ENCODE measurements at places on chromosomes 1 and 21. TPM values are rescaled to one million over a fixed set of nuclear protein-coding genes. Genes with fewer than 3 reads are reported as not detected.

DNA sequence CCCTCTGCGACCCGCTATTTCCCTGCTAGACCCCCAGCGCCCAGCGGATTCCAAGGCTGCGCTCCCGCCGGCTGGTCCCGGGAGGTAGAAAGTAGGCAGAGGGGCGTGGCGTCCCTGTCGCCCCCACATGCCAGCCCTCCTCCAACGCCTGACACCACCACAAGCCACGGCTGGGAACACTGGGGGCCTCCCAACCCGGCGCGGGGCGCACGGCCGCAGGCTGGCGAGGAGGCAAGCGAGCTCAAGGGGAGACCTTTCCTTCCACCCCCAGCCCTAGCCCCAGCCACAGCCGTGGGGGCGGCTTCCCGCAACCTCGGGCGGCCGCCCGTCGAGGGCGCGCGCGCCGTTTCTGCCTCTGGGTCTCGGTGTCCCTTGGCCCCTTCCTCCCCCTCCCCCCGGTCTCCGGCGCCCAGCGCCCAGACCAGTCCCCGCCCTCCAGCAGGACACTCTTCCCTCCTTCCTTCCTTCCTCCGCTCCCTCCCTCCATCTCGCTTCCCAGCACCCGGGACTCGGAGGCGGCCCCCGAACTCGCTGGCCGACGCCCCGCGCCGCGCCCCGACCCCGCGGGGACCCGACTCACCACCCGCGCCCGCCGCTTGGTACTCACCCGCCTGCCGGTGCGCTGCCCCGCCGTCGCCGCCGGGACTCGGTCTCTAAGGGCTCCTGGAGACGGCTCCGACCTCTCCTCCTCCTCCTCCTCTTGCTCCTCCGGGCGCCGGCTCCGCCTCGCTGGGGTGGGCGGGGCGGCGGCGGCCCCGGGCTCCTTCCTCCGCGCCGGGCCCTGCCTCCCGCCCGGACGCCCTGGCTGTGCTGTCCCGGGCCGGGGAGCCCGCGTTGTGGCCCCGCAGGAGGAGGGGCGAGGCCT, at the start of gene GNG12:
TSS of gene GNG12 (minus strand) at position 731 of the 865 bp plus-strand sequence. CDS start 125,781 bp downstream, outside the sequence.
- no peaks in the 10 kb centered on the region for H3K36me3 ChIP-seq
- H3K27me3 ChIP-seq = peaks cover 11% of the 10 kb centered on the region
- peak within 1 kb of the TSS; percentile 73 for H3K27ac ChIP-seq
- peaks cover 47% of the 10 kb centered on the region for H3K4me1 ChIP-seq
- H3K4me3 ChIP-seq = peak within 1 kb of the TSS; percentile 66

The OLFML3 gene
- total RNA-seq = 8.7 TPM

GRCh38 chr1:48006264-48006663, 9.1 kb upstream of the TRABD2B start:
- H3K4me3 ChIP-seq = no peak overlapping the region
- no peaks in the 10 kb centered on the region for H3K27me3 ChIP-seq
- H3K4me1 ChIP-seq = no peaks in the 10 kb centered on the region

GRCh38 chr1:88923224-88923623, 31.9 kb upstream of the GTF2B start:
- no peak for DNase-seq
- no peak overlapping the region for H3K4me3 ChIP-seq
- H3K4me1 ChIP-seq = no peaks in the 10 kb centered on the region

GRCh38 chr1:223621312-223621734, 44.2 kb downstream of the CAPN8 start:
- no peak for DNase-seq
- H3K4me3 ChIP-seq = no peak overlapping the region
- H3K36me3 ChIP-seq = no peaks in the 10 kb centered on the region
- H3K27me3 ChIP-seq = no peaks in the 10 kb centered on the region
- no peak overlapping the region for H3K27ac ChIP-seq

DNA sequence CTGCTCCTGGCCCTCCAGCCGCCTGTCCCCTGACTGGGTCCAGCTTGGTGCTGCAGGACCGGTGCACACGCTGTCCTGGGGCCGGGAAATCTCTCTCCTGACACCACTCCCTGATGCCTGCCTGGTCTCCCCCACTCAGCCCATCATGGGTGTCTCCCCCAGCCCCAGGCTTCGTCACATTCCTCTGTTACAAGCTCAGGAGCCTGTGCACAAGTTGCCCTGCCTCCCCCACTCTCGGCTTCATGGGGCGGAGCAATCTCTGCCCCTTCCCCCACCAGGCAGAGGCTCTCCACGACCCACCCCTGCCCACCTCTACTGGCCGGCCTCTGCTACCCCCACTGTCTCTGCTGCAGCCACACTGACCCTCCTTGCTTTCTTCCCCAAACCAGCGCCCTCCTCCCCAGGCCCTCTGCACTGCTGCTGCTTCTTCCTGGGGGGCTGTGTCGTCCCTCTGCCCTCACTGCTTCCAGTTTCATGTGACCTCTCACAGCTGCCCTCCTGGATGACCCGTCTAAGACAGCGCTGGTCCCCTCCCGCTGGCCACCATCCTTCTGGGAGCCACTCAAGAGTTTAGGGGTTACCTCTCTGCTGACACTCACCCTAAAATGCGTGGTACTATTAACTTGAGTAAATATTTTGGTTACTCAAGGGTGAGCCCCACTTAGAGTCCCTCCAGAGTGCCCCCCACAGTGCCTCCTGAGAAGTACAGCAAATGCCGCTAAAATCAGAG, 5.7 kb upstream of the RIPK4 start:
- no peak for DNase-seq
- H3K4me3 ChIP-seq = no peak overlapping the region
- H3K27ac ChIP-seq = no peak overlapping the region
- H3K27me3 ChIP-seq = peaks cover 84% of the 10 kb centered on the region

DNA sequence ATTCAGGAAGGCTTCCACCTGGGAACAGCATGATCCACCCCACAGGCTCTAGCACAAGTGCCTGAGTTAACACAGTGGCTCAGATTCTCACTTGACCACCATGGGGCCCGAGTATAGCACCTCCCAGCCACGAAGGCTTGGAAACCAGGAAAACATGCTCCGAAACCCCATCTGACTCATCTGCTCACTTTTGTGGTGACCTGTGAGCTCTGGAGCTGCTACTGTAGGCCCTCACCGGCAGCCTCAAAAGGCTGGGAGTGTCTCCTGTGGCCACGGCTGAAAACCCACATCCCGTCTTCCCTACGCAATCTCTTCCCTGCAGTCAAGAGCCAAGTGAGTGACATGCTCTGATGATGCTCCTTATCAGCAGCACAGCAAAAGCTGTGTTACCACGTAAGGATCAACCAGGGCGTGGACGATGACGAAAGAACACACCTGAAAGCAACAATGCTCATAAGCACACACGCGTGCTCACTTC, 81.4 kb downstream of the TGFBR3 start:
- no peak for DNase-seq
- H3K27me3 ChIP-seq = no peaks in the 10 kb centered on the region
- H3K4me1 ChIP-seq = peaks cover 89% of the 10 kb centered on the region
- H3K4me3 ChIP-seq = no peak overlapping the region
- no peaks in the 10 kb centered on the region for H3K36me3 ChIP-seq
- H3K27ac ChIP-seq = peak overlapping the region; percentile 64

The LRRC38 gene
- not detected for total RNA-seq

DNA sequence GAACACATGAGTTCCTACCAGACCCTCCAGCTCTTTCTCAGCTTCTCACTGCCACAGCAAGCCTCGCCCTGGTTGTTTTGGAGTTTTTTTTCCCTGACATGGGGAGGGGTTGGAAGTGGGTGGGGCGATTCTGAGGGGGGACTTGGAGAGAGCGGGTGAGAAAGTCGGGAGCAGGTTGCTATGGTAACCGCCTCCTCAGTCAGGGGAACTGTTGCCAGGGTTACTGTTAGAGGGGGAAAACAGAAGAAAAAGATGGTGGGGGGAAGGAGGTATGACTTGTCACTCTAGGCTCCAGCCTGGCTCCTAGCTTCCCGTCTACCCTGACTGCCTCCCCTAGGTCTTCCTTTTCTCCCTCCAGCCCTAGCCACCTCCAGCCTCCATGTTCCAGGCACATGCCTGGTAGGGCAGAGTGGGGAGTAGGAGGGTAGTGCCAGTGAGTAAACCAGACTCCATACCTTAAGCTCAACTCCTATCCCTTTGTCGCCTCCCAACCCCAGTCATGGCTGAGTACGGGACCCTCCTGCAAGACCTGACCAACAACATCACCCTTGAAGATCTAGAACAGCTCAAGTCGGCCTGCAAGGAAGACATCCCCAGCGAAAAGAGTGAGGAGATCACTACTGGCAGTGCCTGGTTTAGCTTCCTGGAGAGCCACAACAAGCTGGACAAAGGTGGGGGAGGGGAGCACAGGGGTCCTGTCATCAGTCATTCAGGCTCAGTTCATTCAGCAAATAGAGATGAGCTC, 6.0 kb downstream of the PEA15 start:
- H3K4me1 ChIP-seq = peaks cover 66% of the 10 kb centered on the region
- H3K4me3 ChIP-seq = no peak overlapping the region
- H3K27ac ChIP-seq = peak overlapping the region; percentile 93
- peaks cover 50% of the 10 kb centered on the region for H3K36me3 ChIP-seq
- no peak for DNase-seq

DNA sequence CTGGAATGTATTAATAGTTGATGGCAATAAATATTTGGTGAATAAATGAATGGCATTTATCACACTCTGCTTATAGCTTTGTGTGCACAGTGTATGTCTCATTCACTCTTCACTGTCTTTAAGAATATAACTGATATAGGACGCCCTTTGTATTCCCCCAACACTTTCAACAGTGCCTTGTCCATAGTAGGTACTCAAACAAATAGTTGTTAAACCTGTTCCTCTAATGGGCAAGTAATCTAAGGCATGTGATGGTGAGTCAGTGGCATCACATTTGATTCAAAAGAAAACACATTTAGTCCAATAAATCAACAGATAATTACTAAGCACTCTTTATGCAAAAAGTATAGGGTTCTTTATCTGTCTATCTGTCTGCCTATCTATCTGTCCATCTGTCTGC, 11.2 kb upstream of the RXRG start:
- no peaks in the 10 kb centered on the region for H3K36me3 ChIP-seq
- DNase-seq = no peak
- peaks cover 10% of the 10 kb centered on the region for H3K27me3 ChIP-seq
- H3K4me3 ChIP-seq = no peak overlapping the region
- H3K4me1 ChIP-seq = no peaks in the 10 kb centered on the region

DNA sequence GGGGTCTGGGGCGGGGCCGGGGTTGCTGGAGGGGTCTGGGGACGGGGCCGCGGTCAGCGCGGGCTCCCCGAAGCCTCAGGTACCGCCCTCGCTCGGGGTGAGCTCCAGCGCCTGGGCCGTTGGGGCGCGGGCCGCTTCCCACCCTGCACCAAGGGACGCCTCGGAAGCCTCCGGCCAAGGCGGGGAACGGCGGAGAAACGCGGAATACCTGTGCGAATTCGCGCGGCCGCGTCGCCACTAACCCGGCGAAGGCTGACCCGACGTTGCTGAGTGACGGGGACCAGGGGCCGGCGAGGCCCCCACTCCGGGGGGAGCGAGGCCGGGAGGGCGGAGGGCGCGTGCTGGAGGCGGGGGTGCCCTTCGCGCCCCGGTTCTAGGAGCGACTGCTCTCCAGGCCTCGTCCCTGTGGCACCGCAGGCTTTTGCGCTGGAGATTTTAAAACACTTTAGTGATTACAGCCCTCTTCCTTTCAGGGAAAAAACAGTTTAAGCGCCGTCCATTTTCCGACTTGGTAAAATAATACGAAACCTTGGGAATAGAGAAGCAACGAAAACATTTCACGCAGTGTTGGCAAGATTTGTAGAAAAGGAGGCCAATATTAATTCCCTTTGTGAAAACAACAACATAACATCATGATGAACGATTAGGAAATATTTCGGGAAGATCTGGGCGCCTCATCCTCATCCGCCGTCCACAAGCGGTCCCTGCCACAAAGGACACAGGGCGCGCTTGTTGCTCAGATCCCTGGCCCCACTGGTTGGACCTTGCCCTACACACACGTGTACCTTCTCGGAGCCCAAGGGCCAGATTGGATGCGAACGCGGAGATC, 971 bp upstream of the GNG4 start:
- H3K4me1 ChIP-seq = peaks cover 19% of the 10 kb centered on the region
- H3K36me3 ChIP-seq = no peaks in the 10 kb centered on the region
- H3K4me3 ChIP-seq = peak overlapping the region; percentile 52
- H3K27ac ChIP-seq = no peak overlapping the region
- peak; percentile 75 for DNase-seq

GRCh38 chr1:154430903-154431302, 25.8 kb downstream of the IL6R start:
- no peak for DNase-seq
- peaks cover 27% of the 10 kb centered on the region for H3K36me3 ChIP-seq
- no peaks in the 10 kb centered on the region for H3K27me3 ChIP-seq
- no peak overlapping the region for H3K4me3 ChIP-seq

- peaks cover 34% of the 10 kb centered on the region for H3K4me1 ChIP-seq
- peaks cover 16% of the 10 kb centered on the region for H3K36me3 ChIP-seq
- peak; percentile 47 for DNase-seq
These were observed 15.9 kb downstream of the PSEN2 start for GRCh38 chr1:226886122-226886901.

GRCh38 chr1:232529747-232530146, 100.2 kb downstream of the SIPA1L2 start:
- no peak for DNase-seq
- no peaks in the 10 kb centered on the region for H3K27me3 ChIP-seq
- no peak overlapping the region for H3K27ac ChIP-seq

GRCh38 chr1:31398246-31398645, 14.8 kb upstream of the SERINC2 start:
- no peaks in the 10 kb centered on the region for H3K27me3 ChIP-seq
- no peak for DNase-seq
- H3K27ac ChIP-seq = no peak overlapping the region
- peaks cover 31% of the 10 kb centered on the region for H3K4me1 ChIP-seq

- peaks cover 20% of the 10 kb centered on the region for H3K4me1 ChIP-seq
- no peak overlapping the region for H3K4me3 ChIP-seq
- H3K27me3 ChIP-seq = no peaks in the 10 kb centered on the region
- H3K27ac ChIP-seq = no peak overlapping the region
- no peak for DNase-seq
- H3K36me3 ChIP-seq = no peaks in the 10 kb centered on the region
These were observed 162.9 kb downstream of the PLPP3 start for GRCh38 chr1:56416495-56416894.

- no peak overlapping the region for H3K4me3 ChIP-seq
- H3K27me3 ChIP-seq = no peaks in the 10 kb centered on the region
- peak overlapping the region; percentile 46 for H3K27ac ChIP-seq
- DNase-seq = no peak
- peaks cover 100% of the 10 kb centered on the region for H3K4me1 ChIP-seq
These were observed 49.3 kb downstream of the CD34 start for GRCh38 chr1:207861442-207862177.

DNA sequence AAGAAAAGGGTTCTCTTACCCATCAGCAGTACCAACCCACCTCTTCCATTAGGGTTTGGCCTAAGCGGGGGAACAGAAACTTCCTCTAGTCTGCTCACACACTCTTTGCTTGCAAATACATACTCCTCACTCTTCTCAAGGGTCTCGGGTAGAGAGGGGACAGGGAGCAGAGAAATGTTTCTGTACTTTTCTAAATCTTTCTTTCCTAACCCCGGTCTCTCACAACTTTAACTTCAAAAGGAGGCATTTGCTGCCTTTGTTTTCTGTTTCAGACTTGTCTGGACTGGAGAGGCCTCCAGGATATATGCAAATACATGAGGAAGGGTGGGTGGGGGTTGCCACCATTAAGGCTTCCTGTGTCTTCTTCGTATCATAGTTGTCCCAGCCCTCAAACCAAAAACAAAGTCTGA, 10.5 kb upstream of the LAX1 start:
- no peaks in the 10 kb centered on the region for H3K4me1 ChIP-seq
- DNase-seq = no peak
- no peak overlapping the region for H3K4me3 ChIP-seq
- H3K36me3 ChIP-seq = no peaks in the 10 kb centered on the region
- H3K27me3 ChIP-seq = no peaks in the 10 kb centered on the region

GRCh38 chr21:14685568-14685967, 139.5 kb upstream of the SAMSN1 start:
- no peak for DNase-seq
- H3K4me1 ChIP-seq = peaks cover 46% of the 10 kb centered on the region
- no peak overlapping the region for H3K4me3 ChIP-seq
- no peaks in the 10 kb centered on the region for H3K36me3 ChIP-seq
